RWPE2 (cell line): ENCODE measurements at places on chromosomes 3 and 15.
A peak's percentile ranks its signal among the peaks of the same experiment; 100 is the strongest.

GRCh38 chr15:88543065-88543776, 3.3 kb downstream of the DET1 start:
- no peak for DNase-seq

DNA sequence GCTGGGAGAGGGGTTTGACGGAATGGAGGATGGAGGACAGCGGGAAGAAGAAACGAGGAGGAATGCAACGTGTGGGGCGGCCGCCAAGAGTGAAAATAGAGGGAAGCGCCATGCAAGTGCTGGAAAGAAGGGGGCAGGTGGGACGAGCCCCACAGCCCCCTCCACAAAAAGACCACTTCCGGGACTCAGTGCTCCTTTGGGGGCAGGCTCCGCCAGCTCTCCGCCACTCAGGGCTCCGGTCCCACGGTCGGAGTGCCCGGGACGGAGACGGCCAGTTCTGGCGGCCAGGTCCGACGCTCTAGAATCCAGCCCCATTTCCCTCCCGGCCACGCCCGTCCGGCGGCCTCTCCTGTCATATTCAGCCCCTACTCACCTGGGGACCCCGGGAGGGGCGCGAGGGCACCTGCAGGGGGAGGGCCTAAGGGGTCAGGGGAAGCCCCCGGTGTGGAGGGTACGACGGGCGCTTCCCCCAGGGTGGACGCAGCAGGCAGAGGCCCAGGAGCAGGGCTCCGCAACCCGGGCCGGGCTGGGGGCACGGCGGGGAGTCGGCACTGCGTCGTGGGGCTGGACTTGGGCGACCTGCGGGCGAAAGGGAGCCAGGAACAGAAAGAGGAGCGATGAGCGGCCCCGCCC, 25.5 kb upstream of the CSPG4 start:
- no peak for DNase-seq

GRCh38 chr3:23372285-23372684, 169.2 kb downstream of the UBE2E2 start:
- no peak for DNase-seq

GRCh38 chr3:169886671-169887070, 16.9 kb upstream of the LRRC31 start:
- DNase-seq = no peak

DNA sequence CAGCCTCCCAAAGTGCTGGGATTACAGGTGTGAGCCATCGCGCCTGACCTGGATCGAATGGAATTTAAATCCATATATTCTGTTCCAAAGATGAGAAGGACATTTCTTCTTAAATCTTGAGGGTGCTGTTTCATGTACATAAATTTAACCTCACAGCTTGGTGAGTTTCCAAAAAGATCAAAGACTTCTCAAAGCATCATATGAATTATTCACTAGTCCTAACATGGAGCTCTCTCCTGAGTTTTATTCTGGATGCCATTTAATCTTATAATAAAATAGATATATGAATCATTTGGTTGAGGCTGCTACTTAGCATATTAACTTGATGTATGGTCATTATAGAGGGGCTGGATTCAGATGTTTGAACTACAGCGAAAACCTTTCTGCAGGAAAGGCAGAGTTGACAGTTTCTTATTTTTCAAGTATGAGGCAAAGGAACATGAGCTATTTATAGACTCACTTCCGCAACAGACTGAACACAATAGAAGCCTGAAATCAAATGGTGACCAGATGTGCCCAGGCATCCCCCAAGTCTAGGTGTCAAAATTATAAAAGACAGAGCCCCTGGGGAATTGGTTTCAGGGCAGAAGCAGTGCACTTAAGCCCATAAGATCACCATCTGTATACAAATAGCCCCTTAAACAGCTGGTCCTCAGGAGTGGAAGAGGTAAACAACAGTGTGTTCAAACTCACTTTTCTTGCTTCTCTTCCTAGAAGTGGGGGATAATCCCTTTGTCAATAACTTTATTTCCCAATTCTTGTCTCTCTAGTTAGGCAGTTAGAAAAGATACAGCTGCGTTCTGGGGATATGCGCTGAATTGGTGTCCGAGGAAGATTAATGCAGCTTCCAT, 29.7 kb downstream of the STARD9 start:
- DNase-seq = no peak

DNA sequence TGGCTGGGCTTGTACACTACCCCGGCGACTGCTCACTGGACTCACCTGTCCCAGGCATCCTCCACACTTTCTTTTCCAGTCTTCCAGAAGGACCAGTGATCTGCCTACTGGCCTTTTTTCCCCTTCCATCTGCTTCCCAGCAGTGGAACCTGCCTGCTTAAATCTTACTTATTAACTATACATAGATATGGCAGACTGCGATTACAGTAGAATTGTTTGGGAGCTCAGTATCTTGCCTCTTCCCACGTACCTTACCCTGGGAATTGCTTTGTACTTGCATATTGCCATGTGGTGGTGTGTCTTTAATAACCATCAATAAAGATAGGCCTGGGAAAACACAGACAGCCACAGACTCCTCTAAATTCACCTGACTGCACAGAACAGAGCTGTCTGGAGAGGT, 11.8 kb upstream of the HES1 start:
- no peak for DNase-seq

DNA sequence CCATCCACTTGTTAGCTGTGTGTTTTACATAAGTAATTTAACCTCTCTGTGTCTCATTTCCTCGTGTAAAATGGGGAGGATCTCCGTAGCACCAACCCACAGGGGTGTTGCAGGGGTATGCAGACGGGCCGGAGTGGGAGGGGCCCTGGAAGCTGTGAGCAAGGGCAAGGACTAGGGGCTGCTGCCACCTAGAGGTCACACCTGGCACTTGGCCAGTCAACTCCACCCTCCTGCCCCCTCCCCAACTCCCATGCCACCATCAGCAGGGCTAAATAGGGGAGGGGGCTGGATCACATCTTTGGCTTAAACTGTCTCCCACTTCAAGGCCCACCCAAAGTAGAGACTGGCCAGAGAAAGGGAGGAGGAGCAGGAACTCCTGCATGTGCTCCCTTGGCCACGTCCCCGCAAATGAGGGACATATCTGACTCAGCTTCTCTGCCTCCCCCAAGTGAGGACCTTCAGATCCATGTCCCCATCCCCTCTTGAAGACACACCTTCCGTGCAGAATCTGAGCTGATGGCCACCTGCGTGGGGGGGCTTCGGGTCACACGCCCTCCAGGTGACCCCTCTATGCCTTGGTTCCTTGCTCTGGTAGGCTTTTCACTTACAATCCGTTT, 2.6 kb downstream of the CCDC9B start:
- DNase-seq = no peak

DNA sequence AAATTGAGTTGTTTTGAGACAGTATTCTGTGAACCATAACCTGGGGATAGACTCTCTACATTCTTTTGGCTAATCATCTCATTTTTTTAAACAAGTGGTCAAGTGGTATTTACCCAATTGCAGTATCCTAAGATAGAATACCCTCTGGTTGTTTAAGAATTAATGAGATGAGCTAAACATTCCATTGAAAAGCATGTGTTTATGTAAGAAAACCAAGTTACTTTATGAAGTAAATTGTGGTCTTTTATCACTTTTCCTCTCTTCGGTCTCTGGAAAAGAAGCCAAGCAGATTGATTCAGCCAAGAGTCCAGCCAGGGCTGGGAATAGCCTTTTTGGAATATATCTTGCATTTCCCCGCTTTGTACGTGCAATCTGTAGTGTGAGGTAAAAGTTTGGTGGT, 185.7 kb upstream of the TOPAZ1 start:
- DNase-seq = no peak

- DNase-seq = no peak
Observed at GRCh38 chr3:123379041-123379830, 69.7 kb downstream of the ADCY5 start.

GRCh38 chr3:71360180-71360579, 223.3 kb downstream of the FOXP1 start:
- DNase-seq = no peak

DNA sequence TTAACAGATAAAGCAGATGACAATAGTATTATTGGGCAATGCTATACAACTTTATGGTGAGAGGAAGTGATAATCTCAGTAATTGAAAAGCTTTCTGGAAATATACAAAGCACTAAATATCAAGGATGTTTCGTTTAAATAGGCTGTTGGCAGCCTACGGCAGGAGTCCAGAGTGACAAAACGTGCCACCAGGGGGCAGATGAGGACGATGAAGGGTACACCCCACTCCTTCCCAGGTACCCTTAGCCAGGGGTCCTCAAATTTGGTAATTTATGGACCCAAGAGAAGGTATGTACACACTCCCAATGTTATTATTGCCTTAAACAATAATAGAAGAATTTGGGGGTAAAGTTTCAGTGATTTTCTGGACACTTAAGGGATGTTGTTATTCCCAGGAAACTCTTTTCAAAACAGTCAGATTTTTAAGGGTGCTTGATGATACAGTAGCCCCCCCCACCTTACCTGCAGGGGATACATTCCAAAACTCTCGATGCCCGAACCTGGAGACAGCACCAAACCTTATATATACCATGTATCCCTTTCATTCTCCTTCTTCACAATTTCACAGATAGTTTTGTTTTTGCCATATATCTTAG, 1.4 kb upstream of the MAGEL2 start:
- DNase-seq = no peak

- peak; percentile 47 for DNase-seq
Observed at GRCh38 chr3:195066441-195066841, 204.5 kb downstream of the XXYLT1 start.

- DNase-seq = no peak
Observed at GRCh38 chr3:126618021-126618420, 36.9 kb downstream of the TXNRD3 start.

- no peak for DNase-seq
Observed at GRCh38 chr15:36108541-36108940, 470.9 kb upstream of the CDIN1 start.

GRCh38 chr15:85746641-85747040, 48.1 kb downstream of the KLHL25 start:
- peak; percentile 38 for DNase-seq

- DNase-seq = no peak
Observed at GRCh38 chr3:196498297-196498696, 5.3 kb downstream of the RNF168 start.

DNA sequence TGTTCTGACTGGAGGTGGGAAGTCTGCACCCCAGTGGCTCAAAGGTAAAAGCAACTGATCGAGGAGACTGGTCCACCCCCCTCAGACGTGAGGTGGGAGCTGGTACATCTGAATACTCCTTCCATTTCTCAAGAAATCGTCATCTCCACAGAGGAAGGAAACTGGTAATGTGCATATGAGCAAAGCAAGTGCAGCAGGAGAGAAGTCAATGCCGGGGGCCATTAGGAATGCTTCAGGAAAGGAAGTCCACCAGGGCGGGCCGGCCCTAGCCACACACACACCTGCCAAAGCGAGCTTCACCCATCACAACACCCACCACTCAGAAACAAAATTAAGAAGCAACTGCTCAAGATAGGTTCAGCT, 8.5 kb downstream of the TBC1D2B start:
- DNase-seq = no peak

DNA sequence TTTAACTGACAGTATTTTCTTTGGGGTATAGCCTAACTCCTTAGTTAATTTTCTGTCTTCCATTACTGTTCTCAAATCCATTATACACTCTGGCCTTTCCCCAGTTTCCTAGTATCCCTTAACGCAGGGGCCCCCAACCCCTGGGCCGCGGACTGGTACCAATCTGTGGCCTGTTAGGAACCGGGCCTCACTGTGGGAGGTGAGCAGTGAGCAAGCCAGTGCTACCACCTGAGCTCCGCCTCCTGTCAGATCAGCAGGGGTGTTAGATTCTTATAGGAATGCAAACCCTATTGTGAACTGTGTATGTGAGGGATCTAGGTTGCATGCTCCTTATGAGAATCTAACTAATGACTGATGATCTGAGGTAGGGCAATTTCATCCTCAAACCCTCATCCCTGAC, 75.1 kb downstream of the DOCK3 start:
- DNase-seq = no peak

- DNase-seq = no peak
Observed at GRCh38 chr3:156816091-156816793, 9.9 kb upstream of the LEKR1 start.

- DNase-seq = no peak
Observed at GRCh38 chr15:97976766-97977503, 16.4 kb downstream of the ARRDC4 start.

DNA sequence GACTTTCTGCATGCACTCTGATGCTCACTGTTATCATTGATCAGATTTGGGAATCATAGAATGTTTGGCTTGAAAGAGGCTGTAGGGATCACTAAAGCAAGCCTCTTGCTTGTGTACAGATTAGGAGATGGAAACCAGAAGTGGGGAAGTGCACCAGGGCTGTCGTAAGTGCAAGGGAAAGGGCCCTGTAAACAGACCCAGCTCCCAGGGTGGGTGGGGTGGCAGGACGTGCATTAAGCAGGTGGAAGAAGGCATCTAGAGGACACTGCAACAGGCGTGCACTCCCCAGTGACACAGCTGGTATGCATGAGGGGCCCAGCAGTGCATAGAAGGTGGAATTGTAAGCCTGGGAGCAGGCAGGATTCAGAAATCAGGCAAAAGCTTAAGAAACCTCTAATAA, 58.0 kb upstream of the SLC7A14 start:
- no peak for DNase-seq

DNA sequence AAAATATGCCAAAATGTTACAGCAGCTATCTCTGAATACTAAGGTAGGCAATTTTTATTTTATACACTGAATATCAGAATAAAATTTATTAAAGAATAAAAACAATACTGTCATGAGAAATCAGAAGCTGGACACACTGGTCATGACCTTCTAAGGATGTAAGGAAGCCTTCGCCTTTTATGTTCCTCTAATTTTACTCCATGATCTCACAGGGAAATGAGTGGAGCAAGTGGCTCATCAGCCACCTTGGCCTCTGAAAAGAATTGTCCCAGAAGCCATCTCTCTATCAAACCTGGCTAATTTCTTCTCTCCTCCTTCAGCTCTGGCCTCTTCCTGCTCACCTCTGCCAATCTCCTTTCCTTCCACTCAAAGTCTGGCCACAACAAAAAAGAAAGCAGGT, 48.6 kb downstream of the THRB start:
- DNase-seq = no peak

GRCh38 chr3:3799173-3800079, at the start of gene LRRN1:
Gene LRRN1 (plus strand): TSS chr3:3799431. CDS start chr3:3844642, 45,211 bp downstream.
- DNase-seq = no peak

DNA sequence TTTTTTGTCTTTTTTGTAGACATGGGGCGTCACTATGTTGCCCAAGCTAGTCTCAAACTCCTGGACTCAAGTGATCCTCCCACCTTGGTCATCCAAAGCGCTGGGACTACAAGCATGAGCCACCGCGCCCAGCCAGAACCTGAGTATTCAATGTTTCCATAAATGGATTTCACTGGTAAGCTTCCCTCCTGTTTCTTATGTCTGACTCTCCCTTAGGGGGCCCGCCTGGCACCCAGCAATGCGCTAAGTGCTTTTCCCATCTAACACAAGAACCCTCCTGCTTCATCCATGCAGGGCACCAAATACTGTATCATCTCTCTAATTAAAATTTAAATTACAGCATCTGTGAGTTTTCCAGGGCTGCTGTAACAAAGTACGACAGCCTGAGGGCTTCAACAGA, 44.9 kb downstream of the KLF15 start:
- no peak for DNase-seq

DNA sequence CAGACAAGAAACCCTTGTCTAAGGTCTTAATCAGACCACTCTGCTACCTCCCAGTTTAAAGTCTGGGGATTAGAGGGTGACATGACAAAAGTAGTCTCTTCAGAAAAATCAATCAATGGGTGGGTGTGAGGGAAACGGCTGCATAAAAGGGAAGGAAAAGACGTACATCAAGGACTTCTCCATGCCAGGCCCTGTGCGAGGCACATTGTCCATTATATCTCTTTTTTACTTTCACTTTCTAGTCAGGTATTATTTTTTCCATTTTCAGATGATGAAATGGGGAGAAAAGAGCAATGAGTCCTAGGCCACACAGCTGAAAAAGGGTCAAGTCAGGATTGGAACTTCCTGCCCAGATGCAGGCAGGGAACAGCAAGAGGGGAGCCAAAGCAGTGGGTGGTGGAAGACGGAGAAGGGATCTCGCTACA, 4.6 kb upstream of the CX3CR1 start:
- no peak for DNase-seq
